ENCODE measurements at places on chromosomes 13 and 19.

- DNase-seq: no peak
These were observed 6.6 kb downstream of the PODNL1 start for GRCh38 chr19:13931391-13932148.

GRCh38 chr19:8108560-8109445, 40.6 kb downstream of the FBN3 start:
- no peak for DNase-seq

- DNase-seq: no peak
These were observed 16.9 kb upstream of the AP1M2 start for GRCh38 chr19:10603873-10604459.

- no peak for DNase-seq
These were observed 415.8 kb upstream of the KLF12 start for GRCh38 chr13:74550039-74550438.

- no peak for DNase-seq
These were observed 114.3 kb upstream of the SERP2 start for GRCh38 chr13:44259045-44260027.

GRCh38 chr19:15124572-15125231, 17.5 kb downstream of the SYDE1 start:
- DNase-seq: no peak

- no peak for DNase-seq
These were observed 45.5 kb upstream of the C13orf46 start for GRCh38 chr13:114019367-114019766.

DNA sequence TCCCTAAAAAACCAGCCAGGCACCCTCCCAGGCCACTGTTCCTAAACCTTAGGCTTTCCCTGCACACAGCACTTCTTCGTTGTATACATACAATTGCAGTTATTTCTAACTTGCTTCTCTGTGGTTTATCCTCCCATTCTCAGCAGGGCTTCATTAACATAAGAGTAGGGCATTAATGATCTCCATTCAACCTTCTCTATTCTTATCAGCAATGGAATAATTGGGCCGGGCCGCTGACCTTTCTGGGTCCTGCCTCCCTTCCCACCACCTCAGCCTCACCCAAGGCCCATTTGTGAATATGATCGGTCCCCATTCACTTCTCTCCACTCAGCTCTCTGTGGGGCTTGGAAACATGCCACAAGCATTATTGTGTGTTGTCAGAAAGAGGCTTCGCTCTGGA, 184.2 kb downstream of the SUCLA2 start:
- DNase-seq: no peak

- no peak for DNase-seq
These were observed 836.1 kb upstream of the PCDH20 start for GRCh38 chr13:62251734-62252133.
